ENCODE measurements at places on chromosomes 13 and 19.

- no peak for DNase-seq
Observed at GRCh38 chr13:85586422-85586831, 212.8 kb downstream of the SLITRK6 start.

DNA sequence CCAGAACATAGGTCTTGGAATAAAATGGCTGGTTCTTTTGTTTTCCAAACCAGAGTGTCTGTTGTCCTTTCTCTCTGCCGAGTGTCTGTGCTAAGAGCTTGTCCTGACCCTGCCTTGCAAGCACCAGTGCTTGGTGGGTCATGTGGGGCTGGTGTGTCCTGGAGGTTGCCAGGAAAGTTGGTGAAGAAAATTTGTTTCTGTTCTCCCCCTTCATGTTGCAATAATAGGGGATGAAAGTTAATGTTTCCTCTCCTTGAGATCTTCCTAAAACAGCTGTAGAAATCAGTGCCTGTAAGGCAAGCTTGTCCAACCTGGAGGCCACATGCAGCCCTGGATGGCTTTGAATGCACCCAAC, 2.7 kb downstream of the HAMP start:
- DNase-seq = no peak

- no peak for DNase-seq
Observed at GRCh38 chr13:99041337-99041736, 63.5 kb upstream of the DOCK9 start.

DNA sequence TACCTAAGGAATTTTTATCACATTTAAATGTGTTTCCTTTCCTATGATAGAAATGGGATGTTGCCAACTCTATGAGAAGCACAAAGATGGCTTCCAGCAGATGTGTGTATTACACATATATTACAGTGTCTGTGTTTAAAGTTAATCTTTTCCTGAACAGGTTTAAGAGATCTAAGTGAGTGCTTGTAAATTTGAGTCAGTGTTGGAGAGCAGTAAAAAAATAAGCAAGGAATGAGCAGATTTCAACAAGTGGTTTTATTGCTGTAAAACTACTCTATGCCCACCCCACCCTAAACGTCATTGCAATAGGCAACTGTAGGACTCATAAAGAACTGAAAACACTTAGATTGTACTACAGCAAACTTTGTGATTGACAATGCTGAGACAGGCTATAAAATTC, 248.7 kb downstream of the KLF5 start:
- DNase-seq = no peak

All from progenitor cell of endocrine pancreas (in vitro differentiated cells).